ENCODE measurements at places on chromosomes 1 and 21.
A peak's percentile ranks its signal among the peaks of the same experiment; 100 is the strongest.

DNA sequence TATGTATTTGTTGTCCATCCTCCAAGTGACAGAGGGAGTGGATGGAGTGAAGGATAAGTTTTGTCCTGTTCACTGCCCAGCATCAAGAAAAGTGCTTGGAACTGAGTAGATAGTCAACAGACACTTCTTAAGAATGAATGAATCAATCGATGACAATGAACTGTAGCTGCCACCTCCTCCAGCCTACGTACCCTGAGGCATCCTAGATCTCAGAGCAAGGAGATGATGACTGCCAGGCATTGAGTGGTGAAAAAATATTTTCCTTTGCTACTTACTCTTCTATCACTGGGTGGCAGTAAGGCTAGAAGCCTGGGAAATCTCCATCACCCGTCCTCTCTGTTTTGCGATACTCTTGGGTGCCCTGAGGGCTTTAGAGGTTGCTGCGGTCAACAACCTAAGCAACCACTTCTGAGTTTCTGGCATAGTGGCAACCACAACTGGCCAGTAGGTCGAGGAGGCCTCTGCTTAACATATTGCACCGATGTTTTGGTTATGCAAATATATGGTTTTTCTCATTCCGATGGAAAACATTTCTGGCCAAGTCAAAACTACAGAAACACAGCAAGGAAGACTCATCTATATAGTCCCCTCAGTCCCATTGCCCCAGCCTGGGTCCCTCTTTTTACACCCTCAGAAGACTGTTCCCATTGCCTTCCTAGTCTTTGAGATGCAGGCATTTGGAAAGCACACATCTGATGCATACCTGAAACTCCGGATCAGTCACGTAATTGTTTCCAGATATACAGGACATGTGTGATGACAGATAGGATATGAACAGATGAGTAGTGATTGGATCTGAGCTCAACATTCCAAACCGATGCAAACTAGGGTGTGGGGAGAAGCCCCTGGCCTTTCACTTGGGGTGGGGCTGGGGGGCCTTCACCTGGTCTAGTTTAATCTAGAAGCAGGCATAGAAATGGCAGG, 136.8 kb downstream of the RUNX1 start:
- no peak for DNase-seq

DNA sequence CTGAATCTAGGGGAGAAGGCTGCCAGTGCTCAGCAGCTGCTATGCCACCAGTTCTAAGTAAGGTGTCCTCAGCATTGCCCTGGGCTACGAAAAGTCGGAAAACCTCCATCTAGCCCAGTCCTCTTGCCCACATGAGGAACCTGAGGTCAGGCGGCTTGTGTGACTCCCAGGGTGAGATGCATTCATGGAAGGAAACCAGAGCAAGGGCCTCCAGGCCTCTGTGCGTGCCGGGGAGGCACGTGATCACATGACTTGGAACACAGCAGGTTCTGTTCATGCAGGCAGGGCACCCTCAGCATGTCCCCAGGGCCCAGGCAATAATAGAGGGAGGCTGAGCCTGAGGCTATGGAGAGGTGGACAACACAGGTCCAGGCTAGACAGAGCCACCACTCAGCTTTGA, 312.5 kb upstream of the DUSP10 start:
- no peak for DNase-seq

- no peak for DNase-seq
Measured at GRCh38 chr1:198443365-198444233, 96.9 kb downstream of the ATP6V1G3 start.

DNA sequence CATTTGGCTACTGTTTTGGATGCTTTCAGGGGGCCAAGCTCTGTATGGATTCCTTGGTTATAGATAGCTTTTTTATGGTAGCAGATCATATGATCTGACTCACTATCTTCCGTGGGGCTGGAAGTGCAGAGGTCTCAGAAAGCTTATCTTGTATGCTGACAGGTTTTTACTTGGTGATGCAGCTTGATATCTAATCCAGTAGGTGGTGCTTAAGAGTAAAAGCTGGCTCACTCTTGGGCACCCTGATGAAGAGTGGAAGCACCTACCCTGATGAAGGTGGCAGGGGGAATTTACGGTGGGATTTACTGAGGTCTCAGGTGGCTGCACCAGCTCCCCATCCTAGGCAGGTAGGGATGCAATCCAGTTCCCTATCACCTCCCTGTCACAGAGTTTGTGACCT, 151.2 kb downstream of the PTBP2 start:
- no peak for DNase-seq

DNA sequence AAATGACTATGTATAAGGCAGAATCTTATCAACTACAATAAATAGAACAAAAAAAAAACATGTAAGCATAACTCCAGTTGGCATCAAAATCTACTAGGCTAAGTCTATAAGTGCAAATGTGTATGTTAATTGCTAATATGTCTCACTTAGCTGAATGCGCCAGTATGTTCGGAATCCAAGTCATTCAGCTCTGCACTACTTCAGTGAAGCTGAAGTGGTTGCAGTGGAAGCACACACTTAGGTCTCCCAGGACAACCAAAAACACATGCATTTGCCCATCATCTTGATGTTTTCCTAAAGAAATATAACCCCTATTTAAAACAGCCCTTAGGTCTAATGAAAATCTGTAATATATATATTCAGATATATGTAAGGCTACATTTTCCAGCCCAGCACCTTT, 41.0 kb upstream of the RGS2 start:
- no peak for DNase-seq

- DNase-seq: peak; percentile 7
Measured at GRCh38 chr1:227948493-227949260, 945 bp upstream of the WNT9A start.

DNA sequence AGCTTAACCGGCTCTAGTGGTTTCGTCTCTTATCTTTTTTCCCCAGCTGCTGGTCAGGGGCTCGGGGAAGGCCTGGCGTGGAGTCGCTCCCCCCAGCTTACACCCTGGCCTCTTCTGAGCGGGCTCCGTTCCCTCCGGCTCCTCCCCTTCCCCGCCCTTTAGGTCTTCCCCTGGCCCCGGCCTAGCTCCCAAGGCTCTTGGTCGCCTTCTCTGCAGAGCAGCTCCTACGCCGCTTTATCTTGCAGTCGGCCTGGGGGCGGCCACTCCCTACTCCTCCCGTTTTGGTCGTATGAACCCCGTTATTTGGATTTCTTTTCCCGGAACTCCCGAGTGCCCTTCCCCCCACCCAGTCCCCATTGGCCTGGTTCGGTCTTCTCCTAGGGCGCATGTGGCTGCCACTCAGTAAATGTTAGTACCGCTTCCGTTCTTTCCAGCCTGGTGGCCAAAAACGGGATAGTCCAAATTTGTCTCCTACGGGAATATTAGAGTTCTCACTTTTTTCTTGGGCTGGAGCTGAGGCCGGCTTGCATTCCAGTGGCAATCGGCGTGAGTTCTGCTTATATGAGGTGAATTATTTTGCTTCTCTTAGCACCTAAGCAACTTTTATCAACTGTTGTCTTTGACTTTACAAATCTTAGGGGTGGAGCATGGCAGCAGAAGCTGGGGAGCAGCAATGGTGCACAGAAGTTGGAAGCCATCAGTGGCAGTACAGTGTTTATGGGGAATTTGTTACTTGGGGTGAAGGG, 467 bp downstream of the THRAP3 start:
- DNase-seq: no peak

GRCh38 chr1:108643492-108644335, 17.2 kb downstream of the HENMT1 start:
- DNase-seq: peak; percentile 67

DNA sequence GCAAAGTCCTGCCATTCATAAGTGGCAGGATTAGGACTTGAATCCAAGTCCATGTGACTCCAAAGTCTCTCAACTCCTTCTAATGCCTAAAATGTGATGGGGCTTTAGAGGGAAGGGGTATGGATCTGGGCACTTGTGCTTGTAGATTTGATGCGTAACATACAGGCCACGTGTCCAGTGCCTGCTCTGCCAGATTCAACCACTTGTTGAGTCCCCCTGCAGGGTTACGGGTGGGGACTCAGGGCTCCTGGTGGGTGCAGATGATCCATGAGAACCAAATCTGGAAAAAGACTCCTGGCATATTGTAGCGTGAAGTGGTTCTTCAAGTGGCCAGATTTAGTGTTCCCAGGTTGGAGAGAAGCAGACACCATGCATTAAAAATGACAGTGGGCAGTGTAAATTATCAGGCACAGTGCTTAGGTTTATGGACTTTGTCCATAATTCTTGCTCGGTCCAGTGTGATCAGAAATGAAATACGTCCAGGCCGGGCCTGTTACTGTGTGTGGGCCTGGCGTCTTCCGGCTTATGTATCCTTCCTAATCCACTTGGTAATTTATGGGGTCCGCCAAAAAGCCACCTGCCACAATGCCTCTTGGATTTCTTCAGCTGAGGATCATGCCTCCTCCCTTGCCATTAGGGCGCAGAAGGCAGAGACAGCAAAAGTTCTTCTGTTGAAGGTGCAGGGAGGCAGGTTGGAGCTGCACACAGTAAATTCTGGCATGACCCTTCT, 51.2 kb upstream of the LRP8 start:
- DNase-seq: no peak

DNA sequence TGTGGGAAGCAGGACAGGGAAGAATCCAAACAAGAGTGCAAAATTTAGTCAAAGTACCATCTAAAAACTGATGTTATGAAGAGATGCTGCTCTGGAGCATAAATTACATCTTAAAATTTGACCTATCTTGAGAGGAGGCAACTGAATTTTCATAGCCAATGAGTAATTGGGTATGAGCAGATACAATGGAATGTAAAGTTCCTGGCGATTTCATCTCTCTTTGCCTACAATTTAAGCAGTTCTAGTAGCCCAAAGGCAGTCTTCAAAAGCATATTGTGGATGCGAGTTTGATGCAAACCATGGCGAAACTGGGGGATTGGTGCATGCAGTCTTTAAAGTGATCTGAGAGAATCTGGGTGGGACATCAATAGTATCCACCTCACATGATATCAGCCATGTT, 1265.9 kb downstream of the BRINP3 start:
- no peak for DNase-seq

GRCh38 chr21:28817871-28818270, 174.8 kb downstream of the LTN1 start:
- DNase-seq: no peak

GRCh38 chr1:16145662-16146278, 10.1 kb downstream of the EPHA2 start:
- DNase-seq: no peak

DNA sequence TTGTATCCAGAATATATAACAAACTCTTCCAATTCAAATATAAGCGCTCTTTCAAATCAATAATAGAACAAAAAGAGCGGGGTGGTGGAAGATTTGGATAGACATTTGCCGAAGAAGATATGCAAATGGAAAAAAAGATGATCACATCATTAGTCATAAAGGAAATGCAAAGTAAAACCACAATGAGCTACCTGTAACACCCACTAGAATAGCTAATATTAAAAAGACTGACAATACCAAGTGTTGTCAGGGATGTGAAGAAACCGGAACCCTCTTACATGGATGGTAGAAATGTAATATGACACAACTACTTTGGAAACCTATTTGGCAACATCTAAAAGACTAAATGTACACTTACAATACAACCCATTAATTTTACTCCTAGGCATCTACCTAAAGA, 5.7 kb upstream of the TRAF5 start:
- no peak for DNase-seq

DNA sequence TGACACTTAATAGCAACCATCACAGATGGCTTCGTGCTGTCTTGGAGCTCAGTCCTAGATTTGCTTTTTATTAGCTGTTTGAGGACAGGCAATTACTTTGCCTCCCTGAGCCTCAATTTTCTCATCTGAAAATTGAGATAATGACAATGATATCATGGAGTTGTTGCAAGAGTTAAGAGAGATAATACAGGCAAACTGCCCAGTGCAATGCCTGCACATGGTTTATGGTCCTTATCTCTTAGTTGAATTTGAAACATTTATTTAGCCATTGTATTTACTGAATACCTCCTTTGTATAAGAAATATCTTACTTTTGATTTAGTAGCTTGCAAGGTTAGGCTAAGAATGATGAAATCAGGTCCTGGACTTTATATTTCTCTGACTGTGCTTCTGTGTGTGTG, 17.7 kb downstream of the KCNA2 start:
- no peak for DNase-seq

DNA sequence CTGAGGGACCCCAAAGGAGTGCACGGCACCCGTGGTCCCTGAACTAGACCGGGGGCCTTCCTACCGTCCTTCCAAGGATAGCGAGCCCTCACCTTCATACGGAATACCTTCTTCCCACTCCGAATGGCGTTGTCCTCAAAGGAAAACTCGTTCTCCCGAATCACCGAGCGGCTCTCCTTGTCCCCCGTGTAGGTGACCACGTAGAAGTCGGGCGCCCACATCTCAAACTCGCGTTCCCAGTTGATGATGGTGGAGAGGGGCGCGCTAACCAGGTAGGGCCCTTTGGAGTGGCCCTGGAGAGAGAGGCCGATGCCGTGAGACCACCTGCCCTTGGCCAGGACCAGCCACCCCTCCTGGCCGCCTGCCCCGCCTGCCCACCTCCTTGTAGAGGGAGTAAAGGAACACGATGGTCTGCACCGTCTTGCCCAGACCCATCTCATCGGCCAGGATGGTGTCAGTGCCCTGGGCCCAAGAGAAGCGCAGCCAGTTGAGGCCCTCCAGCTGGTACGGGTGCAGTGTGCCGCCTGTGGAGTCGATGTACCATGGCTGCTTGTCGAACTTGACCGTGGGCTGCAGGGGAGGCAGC, 38.0 kb downstream of the CHD5 start:
- no peak for DNase-seq

DNA sequence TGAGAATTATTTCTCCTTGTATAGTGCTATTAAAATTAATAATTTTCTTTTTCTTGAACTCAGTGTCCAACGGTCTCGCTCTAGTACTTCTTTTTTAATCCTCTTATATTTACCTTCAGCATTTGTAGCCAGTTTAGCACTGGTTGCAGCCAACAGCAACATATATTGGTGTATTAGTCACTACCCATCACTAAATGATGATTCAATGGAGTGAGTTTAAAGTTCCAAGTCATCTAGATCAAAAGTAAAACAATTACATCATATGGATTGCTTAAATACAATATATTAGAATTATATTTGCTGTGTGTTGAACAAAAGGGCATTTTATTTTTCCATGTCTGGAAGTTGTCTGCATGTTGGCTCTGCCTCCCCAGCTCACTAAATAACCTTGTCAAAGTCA, 591.8 kb downstream of the ADGRL2 start:
- DNase-seq: no peak

- no peak for DNase-seq
Measured at GRCh38 chr21:35048706-35049617, at the start of gene RUNX1. Gene RUNX1, minus strand, starts transcription at chr21:35049302.

- no peak for DNase-seq
Measured at GRCh38 chr1:213247038-213247437, 196.0 kb downstream of the RPS6KC1 start.

DNA sequence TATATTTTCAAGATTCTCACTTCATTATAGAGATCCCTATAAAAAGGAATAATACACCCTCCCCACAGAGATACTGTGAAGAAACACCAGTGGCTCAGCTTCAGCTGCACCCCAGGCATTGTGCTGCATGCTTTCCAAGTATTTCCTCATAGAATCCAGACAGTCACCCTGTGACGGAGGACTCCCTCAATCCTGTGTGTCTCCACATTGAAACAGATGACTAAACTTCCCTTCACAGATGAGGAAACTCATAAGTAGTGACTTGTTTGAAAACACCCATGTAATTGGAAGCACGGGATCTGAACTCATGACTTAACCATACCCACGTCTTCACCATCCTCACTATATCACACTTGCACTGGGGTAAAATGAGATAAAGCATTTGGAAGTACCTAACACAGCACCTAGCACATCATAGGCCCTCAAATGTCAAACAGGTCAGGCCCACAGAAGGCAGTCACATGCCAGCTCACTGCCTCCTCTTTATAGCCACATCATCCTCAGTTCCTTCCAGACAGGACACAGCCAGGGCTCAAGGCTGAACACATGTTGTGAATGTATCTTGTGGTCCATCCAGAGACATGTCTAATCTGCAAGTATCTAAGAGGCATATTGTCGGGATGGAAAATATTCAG, 55.2 kb downstream of the GPR161 start:
- no peak for DNase-seq
